Neural crest cell (in vitro differentiated cells): ENCODE measurements at places on chromosomes 4 and X. TPM values are rescaled to one million over a fixed set of nuclear protein-coding genes. Genes with fewer than 3 reads are reported as not detected.

DNA sequence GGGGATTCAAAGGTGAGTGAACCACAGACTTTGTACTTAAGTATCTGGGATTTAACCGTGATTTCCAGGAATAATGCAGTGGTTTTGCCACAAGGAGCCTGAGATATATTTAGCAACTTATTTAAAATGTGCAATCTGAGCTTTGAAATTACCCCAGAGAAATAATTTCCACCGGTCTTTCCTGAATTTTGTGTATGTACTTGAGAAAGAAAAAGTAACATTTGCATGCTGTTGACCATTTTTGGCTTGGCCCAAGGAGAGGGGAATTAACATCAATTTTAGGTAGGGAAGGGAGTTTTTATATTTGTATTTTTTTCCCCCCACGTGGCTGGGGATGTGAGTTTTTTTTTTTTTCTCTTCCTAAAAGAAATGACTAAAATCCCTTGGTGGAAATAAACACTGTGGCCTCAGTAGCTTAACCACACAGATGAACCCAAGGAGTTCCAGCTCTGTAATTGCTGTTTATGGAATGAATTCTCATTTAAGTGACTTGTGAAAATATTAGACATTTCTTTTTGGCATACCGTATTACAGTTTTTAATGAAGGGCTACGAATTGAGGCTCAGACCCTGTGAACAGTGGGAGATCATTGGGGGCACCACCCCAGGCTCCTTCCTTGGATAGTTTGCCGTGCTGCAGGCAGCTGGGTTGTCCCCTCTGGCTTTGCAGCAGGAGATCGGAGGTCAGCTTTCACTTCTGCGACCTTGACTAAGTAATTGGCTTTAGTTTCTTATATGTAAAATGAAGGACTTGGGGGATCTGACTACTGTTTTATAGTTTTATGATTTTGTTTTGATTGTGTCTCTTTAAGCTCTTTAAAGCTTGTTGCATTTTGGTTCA lies 116.1 kb downstream of the ARHGAP10 start:
- no peak for DNase-seq

GRCh38 chr4:155885666-155886065 lies 17.8 kb upstream of the TDO2 start:
- no peak for DNase-seq

DNA sequence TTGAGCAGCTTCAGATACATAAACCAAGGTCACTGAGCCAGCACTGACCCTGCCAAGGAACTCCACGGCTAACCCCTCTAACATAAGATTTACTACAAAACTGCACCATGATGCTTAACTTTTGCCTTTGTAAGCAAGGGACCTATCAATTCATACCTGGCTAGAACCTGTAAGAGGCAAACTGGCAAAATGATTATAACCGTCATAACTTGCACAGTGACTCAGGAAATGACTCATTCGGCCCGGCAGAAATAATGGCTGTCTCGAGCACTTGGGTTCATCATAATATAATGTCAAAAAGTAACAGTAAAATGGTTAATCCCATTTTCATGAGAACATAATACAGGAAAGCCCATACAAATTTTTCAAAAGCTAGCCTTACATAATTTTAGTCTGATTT lies 17.2 kb downstream of the RASGEF1B start:
- no peak for DNase-seq

- no peak for DNase-seq
Observed at GRCh38 chr4:76702440-76703122, 195.4 kb downstream of the SOWAHB start.

DNA sequence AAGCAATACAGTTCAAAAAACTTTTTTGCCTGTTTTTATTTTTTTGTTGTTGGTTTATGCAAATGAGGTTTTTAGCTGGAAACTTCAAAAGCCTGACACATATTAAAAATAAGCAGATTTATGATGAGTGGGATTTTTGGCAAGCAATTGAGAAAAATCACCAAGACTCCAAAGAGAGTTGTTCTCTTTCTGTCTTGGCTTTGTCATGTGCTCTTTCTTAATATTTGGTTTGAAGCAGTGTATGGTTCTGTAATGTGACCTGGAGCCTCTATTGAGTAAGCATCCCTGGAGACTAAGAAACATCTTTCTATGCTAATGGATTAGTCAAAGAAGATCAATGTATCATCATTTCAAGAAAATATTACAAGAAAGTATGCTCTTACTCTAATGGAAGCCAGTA lies 11.7 kb downstream of the TRIM2 start:
- DNase-seq, result no peak

DNA sequence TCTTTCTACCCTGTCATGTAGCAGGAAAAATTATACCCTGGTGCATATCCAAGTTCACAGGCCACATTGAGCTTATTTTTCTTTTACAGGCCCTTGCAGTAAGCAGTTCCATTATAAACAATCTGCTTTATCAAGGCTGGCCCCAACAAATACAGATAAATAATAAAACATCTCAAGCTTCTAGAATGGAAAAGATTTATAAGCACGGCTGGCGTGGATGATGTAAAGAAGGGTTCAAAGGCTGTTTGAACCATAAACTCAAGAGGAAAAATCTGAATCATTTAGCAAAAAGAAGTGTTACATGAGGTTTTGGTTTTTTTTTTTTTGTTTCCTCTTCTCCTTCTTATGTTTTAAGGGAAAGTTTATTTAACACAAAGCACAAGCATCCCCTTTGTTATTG lies 109.7 kb downstream of the UNC5C start:
- no peak for DNase-seq

DNA sequence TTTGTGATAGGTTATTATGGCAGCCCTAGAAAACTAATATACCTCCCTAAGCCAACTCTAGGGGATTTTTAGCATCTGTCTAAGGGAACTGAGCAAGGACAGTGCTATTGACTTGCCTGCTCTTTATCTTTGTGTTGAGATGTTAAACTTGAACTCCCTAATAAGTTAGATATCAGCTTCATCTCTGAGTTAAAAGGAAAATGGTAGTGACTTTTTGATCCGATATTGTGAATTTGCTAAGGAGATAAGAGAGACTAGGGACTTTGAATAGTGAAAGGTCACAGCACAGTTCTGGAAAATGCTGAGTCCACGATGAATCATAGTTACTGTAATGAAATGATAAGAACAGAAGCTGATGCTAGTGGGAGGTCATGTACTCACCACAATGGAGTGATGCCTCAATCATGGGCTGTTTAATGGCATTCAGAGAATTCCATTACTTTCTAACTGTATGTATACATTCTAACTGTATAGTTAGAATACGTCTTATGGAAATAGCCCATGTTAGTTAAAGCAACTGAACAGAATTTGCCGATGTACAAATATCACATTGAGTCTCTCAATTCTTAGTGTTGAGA lies 147.2 kb downstream of the GLRA3 start:
- no peak for DNase-seq

DNA sequence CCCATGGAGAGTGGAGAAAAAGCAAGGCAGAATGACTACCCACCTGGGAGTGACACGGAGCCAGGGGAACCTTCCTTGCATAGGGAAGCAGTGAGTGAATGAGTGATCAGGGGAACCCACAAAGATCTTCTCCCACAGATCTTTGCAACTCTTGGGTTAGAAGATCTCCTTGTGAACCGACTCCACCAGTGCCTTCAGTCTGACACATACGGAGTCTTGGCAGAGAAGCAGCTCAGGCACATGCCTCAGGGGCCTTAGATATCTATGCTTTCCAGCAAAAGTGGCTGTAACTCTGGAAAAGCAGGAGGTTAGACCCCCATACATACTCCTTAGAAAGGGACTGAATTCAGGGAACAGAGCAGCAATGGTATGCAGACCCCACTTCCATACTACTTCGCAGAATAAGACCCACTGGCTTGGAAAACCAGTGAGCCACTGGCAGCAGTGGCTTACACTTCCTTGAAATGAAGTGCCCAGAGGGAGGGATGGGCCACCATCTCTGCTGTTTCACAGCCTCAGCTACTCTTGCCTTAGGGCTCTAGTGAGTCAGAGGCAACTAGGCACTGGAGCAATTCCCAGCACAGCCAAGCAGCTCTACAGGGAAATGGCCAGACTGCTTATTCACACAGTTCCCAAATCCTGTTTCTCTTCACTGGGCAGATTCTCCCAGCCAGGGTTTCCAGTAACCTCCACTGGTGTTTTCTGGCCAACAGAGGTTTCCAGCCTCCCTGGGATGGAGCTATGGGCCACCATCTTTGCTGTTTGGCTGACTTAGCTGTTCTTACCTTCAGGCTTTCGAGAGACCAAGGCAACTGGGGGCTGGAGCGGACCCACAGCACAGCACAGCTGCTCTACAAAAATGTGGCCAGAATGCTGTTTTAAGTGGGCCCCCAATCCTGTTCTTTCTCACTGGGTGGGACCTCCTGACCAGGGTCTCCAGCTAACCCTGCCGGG lies 82.8 kb upstream of the TCEAL2 start:
- no peak for DNase-seq

DNA sequence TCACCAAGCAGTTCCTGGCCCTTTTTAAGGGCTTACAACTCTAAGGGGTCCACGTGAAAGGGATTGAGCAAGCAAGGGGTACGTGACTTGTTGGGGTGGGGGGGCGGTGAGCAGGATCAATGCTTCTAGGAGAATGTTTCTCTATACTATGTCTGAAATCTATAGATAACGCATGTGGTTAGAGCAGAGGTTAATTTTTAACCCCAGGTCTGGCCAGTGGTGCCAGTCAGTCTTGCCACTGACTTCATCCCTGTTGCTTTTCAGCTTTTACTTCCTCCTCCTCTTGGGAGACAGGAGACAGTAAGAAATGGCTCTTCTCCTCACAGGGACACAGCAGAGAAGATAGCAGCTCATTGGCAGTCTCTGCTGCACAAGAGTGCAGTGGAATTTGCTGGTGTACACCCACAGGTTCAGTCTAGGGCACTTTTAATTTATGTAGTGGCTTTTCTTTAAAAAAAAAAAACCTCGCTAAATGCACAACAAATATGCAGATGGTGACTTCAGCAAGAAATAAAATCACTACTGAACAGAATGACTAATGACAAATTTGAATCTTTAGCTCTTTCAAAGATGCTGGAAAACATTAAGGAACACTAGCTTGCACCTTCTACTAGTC lies 190.5 kb downstream of the CCNG2 start:
- no peak for DNase-seq

- no peak for DNase-seq
Observed at GRCh38 chr4:109749388-109750082, 19.7 kb upstream of the PLA2G12A start.

DNA sequence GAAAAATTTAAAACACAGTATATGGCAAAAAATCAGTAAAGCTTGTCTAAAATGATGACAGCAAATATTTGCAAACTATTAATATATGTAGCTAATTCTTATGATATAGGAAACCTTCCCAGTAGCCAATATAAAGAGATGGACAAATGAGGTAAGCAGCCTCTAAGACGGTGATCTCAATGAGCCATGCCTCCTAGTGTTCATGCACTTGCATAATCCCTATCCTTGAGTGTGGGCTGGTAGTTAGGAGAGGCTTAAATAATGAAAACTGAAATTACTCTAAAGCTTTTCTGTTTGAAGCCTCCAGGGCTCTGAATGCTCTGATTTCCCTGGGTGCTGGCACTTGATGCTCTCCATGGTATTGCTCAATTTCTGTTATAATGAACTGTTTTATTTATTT lies 24.6 kb upstream of the ARMCX4 start:
- no peak for DNase-seq

DNA sequence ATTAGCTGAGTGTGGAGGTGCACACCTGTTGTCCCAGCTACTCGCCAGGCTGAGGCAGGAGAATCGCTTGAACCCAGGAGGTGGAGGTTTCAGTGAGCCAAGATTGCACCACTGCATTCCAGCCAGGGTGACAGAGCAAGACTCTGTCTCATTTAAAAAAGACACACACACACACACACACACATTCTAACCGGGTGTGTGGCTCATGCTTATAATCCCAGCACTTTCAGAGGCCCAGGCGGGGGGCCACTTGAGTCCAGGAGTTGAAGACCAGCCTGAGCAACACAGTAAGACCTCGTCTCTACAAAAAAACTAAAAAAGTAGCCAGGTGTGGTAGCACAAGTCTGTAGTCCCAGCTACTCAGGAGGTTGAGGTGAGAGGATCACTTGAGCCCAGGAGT lies 152.3 kb downstream of the LRBA start:
- no peak for DNase-seq

DNA sequence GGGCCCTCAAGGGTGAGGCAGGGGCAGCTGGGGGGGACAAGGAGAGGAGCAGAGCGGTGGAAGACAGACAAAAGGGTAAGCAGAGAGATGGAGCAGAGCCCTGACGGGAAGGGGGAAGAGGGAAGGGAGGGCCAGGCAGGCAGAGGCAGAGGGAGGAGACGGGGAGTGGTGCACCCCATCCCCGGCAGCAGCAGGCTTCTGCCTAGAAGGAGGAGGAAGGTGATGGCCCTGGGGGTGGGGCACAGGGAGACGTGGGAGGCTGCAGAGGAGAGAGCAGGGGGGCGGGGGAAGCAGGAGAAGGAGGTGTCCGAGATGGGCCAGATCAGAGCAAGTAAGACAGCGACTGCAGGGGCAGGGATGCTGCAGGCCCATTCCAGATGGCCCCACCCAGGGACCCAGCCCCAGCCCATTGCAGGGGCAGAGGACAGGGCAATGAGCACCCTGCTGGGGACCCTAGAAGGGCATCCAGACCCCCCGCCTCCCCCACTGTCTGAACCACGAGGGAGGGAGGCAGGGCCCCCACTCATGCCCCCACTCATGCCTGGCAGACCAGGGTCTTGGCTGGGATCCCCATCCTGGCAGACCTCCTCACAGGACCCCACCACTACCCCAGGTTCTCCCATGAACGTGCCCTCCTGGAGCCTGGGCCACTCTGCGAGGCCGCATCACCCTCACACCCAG lies 2.7 kb downstream of the L1CAM start:
- no peak for DNase-seq

DNA sequence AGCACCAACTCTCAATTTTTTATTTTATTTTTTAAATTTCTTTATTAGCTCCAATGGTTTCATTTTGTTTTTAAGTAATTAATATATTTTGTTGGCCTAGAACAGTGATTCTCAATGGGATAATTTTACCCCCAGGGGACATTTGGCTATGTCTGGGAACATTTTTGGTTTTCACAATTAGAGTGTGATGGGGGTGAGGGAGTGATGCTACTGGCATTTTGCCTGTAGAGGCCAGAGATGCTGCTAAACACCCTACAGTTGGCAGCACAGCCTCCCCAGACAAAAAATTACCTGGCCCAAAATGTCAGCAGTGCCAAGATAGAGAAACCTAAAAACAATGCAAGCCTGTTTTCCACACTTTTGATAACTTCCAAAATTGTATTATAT lies 64.6 kb downstream of the HHIP start:
- no peak for DNase-seq

- no peak for DNase-seq
Observed at GRCh38 chr4:37735578-37735977, 49.4 kb upstream of the RELL1 start.

GRCh38 chr4:149765630-149766029 lies 50.0 kb downstream of the IQCM start:
- DNase-seq, result no peak

The PASD1 gene
- not detected in 2 replicates for total RNA-seq

The GNRHR gene
- not detected in 2 replicates for total RNA-seq

The LDOC1 gene
- 26.8 and 27.3 TPM in 2 replicates for total RNA-seq

The CENPVL2 gene
- total RNA-seq, result 1.3 and 1.6 TPM in 2 replicates

The TCEAL7 gene
- total RNA-seq, result 15.3 and 18.9 TPM in 2 replicates

The SPANXD gene
- total RNA-seq, result not detected in 2 replicates

The TEX13B gene
- total RNA-seq, result not detected in 2 replicates

The RXFP1 gene
- total RNA-seq, result not detected in 2 replicates

The GYG2 gene
- 75.6 and 77.9 TPM in 2 replicates for total RNA-seq

The FAT1 gene
- 127 and 130 TPM in 2 replicates for total RNA-seq

The TMEM255A gene
- total RNA-seq, result 0.70 and 0.91 TPM in 2 replicates
